ENCODE measurements at places on chromosomes 13 and 19.

DNA sequence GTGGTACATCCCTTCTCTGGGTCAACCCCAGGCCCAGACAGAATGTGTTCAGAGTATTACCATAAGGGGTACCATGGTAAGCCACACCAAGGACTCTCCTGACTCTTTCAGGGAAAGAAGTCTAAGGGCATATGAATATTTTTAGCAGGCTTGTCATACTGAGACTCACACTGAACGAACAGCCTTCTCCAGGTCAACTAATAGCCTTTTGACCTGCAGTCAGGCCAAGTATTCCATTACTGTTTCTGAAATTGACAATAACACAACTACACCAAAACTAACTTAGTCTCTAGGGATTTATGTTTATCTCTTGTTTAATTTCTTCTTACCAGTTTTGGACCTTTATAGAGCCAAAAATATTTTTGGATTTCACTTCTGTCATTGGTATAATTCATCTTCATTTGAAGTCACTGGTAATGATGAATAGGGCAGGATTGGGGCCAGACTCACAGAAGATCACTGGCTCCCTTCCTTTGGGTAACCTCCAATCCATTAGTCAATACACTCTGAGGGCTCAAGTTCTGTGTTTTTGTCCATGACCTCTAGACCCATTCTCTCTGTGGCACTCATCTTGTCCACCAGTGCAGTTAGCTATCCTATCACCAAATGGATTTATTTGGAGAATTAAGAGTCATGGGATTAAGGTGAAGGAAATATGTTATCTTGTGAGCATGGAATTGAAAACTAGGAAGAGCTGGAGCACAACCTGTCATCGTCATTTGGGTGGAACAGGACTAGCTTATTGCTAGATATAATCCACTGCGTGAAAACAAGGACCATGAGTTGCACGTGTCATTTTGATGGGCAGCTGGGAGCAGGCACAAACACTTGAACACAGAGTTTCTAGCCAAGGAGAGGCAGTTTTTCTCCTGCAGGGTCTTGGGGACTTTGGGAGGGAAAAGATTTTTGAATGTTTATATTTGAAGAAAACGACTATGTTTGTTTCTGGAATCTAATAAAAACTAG is 313.3 kb downstream of the DCLK1 start:
- DNase-seq: no peak

- no peak for DNase-seq
Observed at GRCh38 chr13:26299168-26299750, 45.3 kb downstream of the CDK8 start.

GRCh38 chr19:35272122-35272719 is 3.5 kb downstream of the USF2 start:
- DNase-seq: no peak

GRCh38 chr19:34265221-34265650 is 10.9 kb downstream of the GARRE1 start:
- no peak for DNase-seq

DNA sequence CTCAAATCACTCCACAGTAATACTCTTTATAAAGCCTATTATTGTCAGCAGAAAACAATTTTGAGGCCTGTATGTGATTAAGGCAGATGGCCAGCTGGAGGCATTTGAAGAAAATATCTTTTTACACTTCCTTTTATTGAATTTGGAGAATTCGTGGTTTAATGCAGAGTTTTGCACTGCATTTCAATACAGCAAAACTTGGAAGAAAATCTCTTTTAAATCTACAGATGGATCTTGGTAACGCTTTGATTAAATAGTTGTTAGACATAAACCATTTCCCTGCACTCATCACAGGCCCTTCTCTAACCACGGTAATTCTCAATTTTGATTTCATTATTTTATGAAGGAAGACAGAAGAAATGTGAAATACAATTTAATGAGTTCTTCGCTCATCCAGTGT is 185.7 kb downstream of the RFC3 start:
- no peak for DNase-seq

DNA sequence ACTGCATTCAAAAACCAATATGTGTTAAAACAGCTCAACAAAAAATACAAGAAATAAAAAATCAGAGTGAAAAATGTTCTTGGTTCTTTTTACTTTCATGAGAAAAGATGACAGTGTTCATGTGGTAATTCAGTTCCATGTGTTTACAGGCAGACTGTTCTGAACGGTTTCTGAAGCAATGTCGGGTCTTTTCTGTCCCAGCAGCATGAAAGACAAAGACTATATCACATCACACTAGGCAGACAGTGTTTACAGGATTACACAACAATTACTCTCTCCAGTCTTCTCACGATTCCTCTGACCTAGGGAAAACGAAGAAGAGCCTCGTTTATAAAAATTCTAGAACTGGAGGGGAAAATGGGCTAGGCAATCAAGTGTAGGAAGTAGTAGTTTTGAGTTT is 83.4 kb downstream of the UBL3 start:
- DNase-seq: no peak

DNA sequence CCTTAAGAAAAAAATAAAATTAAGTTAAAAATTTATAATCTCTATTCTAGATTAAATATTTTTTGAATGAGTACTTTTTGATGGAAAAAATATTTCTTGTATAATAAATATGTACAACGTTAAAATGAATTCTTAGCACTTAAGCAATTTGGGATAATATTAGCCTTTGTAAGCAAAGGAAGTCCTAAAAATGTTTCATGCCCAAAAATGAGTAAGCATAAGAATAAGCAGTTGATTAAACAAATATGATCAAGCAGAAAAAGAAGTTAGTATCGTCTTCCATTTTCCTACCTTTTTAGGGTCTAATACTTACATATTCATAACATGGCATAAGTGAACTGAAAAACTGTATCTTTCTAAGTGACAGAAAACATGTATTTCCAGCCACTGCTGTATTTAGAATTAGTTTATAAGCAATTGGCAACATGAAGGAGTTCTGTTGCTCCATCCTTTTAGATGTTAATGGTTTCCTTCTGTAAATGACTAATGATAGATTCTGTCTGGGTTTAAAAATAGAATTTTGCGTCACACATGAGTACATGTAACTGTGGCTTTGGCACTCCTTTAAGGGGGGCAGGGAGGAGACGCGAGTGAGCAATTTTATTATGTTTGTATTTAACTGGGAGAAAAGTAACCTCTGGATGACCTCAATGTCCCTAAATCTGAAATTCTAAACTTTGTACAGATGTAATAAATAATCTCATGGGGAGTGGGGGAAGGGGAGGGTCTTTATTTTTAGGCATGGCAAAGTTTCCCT is 237.4 kb downstream of the RGCC start:
- no peak for DNase-seq

DNA sequence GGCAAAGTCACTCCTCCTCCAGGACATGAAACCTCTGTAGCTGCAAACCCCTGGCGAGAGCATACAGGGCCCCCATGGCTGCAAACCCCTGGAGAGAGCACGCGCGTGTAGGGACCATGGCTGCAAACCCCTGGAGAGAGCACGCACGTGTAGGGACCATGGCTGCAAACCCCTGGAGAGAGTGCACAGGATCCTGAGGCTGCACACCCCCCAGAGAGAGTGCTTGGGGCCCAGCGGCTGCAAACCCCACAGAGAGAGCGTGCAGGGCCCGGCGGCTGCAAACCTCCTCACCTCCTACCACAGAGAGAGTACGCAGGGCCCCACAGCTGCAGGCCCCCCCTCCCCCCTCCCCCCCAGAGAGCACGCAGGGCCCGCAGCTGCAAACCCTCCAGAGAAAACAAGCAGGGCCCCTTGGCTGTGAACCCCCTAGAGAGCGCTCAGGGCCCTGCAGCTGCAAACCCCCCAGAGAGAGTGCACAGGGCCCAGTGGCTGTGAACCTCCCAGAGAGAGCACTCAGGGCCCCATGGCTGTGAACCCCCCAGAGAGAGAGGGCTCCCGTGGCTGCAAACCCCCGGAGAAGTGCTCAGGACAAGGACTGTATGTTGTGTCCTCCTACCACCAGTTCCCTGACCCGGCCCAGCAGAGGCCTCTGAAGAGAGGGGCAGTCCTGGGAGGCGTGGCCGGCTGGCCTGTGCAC is 7.3 kb downstream of the ADPRHL1 start:
- no peak for DNase-seq

GRCh38 chr19:18491995-18492953 is 29.6 kb downstream of the ELL start:
- DNase-seq: no peak

DNA sequence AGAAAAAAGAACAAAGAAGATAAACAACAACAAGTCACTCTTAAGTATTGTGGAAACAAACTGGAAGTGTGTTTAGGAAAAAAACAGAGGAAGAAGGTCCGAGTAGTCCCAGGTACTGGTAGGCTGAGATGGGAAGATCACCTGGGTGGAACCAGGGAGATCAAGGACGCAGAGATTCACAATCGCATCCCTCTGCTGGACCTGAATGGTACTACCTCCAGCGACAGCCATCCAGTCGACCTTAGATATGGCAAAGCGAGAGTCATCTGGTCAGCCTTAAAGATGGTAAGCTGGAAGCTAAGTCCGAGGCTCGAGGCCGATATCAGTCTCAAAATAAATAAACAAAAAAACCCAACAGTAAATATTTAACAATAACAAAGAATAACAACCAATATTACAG is 44.9 kb upstream of the ZNF91 start:
- DNase-seq: no peak

DNA sequence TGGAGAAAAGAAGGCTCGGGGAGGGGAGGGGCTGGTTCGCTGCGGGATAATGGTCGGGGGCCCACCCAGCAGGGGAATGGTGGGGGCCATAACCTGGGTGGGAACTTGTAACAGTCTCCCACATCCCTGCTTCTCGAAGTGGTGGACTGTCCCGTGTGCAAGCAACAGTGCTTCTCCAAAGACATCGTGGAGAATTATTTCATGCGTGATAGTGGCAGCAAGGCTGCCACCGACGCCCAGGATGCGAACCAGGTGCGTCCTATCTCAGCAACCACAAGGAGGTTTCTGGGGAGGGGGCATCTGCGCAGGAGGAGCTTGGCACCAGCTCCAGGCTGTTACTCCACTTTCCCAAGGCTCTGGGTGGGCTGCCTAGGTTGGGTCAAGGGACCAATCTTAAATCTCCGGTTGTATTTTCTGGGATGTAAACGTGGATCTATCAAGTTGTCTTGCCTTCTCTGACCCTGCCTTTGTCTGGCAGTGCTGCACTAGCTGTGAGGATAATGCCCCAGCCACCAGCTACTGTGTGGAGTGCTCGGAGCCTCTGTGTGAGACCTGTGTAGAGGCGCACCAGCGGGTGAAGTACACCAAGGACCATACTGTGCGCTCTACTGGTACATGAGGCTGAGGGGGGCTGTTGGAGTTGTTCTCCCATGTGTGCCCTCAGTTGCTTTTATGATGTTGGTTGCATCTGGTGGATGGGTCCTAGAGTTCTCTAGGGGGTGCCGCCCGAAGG is 1.6 kb downstream of the TRIM28 start:
- no peak for DNase-seq

GRCh38 chr19:51882518-51882917 is 5.2 kb downstream of the ZNF577 start:
- no peak for DNase-seq

- no peak for DNase-seq
Observed at GRCh38 chr19:12769689-12770088, 5.7 kb downstream of the HOOK2 start.

GRCh38 chr19:7926021-7926726 is at the start of gene CTXN1:
TSS of gene CTXN1 (minus strand) at chr19:7926135. CDS start at chr19:7925538, 597 bp downstream.
- no peak for DNase-seq

GRCh38 chr19:19543640-19544039 is 5.6 kb downstream of the CILP2 start:
- DNase-seq: no peak

- DNase-seq: no peak
Observed at GRCh38 chr13:74929436-74929835, 552.5 kb downstream of the TBC1D4 start.

DNA sequence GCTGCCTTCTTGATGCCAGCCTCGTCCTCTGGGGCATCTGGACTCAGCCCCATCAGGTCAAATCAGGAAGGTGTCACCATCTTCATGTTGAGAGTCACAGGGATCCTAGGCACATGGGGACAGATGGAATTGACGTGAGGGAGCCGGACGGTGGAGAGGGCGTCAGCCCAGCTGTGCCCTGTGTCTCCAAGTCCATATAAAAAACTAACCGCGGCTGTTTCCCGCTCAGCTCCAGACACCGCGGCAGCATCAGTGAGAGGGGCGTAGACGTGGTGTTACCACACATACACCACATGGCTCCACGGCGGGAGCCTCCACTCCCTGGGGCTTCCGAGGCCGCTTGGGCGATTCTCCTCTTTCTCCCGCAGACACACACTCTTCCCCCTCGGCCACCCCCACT is 5.6 kb upstream of the PRR36 start:
- DNase-seq: no peak

DNA sequence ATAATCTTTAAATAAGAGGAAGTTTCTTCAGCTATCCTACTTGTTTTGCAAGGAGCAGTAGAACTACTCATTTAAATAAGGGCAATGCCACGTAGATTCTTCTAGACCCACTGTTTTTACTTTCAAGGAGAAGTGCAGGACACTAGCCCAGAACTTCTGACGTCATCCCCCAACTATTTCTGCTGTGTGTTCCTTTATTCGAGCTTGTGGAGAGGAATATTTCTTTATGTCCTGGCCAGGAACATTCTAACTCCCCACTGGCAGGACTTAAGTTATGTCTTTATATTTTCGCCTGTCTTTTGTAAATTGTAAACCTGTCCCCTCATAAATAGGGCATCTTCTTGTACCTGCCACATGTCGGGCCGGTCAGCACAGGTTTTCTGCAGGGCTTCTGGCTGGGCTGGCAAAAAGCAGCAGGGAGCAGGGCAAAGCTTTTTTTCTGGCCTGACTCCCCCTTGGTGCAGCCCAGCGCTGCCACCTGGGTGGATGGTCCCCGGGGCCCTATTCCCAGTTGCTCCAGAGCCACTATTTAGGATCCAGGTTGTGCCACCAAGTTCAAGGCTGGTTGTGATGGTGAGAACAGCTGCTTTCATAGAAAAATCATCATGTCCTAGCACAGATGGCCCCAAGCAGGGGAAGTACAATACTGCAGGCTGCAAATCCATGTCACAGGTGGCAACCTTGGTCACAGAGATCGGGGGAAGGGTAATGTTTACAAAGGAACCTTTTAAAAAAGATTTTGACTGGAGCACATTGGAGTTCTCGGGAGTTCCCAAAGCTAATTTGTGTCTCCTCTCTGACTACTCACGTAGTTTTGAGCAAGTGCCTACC is 1.8 kb downstream of the MBNL2 start:
- DNase-seq: no peak

DNA sequence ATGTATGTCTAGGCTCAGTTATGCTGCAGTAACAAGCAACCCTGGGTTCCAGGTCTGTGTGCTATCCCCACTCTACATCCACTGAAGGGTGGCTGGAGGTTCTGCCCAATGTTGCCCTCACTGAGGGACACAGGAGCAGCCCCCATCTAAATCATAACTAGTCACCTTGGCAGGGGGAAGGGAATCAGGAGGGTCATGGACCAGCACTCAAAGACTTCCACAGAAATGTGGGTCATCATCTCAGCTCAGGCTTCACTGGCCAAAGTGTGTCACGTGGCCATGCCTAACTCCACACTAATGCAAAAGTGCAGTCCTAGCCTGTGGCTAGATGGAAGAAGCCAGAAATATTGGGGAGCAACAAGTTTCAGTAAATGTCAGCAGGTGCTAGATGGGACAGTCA is 137.3 kb upstream of the ZNF507 start:
- no peak for DNase-seq

GRCh38 chr13:83295686-83296085 is 586.6 kb downstream of the SLITRK1 start:
- DNase-seq: no peak

- DNase-seq: no peak
Observed at GRCh38 chr13:25762795-25763377, 288.9 kb downstream of the SHISA2 start.
